Putamen (tissue), 1 donor: ENCODE measurements at places on chromosomes 2 and 18.
A peak's percentile ranks its signal among the peaks of the same experiment; 100 is the strongest.

DNA sequence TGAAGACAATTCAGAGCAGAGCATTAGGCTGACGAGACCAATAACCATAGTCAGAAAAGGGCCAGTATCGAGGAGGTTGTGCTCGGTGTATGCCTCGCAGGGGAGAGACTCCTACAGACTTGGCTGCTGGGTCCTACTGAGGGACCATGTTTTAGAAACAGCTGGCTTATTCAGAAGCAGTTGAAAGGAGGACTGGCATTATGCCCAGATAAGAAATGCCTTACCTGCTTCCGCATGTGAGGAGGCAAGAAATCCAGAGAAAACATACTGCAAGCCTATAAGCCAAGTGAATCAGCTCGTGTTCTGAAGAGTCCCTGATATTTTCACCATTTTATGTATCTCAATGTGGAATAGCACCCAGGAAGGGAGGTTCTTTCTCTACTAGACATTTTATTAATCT lies 434.7 kb downstream of the GRB14 start:
- DNase-seq, result no peak

GRCh38 chr2:239378918-239379640 lies 21.7 kb downstream of the HDAC4 start:
- DNase-seq, result no peak

GRCh38 chr18:25223899-25224886 lies 127.8 kb downstream of the ZNF521 start:
- DNase-seq, result no peak

DNA sequence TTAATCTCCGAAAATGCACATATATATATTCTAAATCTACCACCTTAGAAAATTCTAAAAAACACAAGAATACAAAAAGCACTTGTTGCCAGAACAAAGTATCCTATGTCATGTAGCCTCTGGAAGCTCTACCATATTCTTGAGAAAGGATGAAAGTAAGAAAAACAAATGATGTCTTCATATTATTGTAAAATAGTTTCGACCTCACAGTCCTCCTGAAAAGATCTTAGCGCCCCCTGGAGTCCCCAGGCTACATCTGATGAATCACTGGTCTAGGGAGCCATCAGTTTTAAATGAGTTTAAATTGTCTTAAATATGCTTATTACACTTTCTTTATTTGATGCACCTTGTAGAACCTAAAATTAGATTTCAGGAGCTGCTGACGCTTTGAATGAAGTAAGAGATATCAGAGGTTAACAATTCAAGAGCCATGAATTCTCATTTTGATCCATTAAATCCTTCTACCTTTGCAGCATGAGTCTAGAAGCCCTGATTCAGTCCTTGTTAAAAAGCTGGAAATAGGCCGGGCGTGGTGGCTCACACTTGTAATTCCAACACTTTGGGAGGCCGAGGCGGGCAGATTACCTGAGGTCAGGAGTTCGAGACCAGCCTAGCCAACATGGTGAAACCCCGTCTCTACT lies 138.8 kb downstream of the MCFD2 start:
- peak; percentile 13 for DNase-seq

DNA sequence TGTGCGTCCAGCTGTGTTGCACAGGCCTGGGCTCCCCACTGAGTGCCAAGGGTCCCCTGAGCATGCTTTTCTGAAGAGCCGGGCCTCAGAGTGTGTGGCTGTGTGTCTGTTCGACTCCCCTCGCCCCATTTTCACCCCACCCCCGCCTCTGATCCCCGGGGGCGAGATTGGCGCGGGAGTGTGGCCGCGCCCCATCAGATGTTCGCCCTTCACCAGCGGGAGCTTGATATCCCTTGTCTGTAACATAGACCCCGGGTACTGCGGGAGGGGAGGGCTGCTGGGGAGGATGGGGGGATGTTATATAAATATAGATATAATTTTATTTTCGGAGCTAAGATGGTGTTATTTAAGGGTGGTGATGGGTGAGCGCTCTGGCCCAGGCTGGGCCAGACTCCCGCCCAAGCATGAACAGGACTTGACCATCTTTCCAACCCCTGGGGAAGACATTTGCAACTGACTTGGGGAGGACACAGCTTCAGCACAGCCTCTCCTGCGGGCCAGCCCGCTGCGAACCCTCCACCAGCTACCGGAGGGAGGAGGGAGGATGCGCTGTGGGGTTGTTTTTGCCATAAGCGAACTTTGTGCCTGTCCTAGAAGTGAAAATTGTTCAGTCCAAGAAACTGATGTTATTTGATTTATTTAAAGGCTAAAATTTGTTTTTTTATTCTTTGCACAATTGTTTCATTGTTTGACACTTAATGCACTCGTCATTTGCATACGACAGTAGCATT lies 1.5 kb downstream of the RHOB start:
- no peak for DNase-seq

DNA sequence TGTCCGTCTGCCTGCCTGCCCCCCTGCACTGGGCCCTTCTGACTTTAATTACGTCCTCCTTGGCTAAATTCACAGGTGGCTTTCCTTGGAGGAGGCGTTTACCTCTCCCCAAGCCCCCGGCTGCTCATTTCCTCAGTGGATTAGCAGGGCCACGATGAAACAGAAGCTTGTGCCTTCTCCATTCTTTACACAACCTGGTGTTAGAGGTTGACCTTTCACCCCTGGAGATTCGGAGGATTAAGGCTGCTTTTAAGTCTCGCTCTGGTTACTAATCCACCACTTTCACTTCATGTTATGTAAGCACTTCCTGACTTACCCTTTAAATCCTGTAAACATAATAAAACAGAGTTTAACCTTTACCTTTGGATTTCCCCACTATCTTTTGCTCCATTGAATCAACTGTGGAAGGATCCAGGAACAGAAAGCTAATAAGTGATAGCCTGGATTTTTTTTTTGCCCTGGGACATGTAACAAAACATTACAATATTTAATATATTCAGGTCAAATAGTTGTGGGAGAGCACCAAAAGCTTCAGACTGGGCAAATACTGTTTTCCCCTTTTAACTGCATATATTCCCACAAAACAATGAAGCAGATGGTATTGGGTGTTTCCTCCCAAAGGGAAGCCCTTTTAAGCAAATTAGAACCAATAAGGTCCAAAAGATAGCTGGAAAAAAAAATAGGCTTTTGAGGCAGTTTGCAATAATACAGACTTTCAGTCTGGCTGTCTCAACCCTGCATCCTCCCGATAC lies 370.2 kb downstream of the EN1 start:
- DNase-seq, result no peak

DNA sequence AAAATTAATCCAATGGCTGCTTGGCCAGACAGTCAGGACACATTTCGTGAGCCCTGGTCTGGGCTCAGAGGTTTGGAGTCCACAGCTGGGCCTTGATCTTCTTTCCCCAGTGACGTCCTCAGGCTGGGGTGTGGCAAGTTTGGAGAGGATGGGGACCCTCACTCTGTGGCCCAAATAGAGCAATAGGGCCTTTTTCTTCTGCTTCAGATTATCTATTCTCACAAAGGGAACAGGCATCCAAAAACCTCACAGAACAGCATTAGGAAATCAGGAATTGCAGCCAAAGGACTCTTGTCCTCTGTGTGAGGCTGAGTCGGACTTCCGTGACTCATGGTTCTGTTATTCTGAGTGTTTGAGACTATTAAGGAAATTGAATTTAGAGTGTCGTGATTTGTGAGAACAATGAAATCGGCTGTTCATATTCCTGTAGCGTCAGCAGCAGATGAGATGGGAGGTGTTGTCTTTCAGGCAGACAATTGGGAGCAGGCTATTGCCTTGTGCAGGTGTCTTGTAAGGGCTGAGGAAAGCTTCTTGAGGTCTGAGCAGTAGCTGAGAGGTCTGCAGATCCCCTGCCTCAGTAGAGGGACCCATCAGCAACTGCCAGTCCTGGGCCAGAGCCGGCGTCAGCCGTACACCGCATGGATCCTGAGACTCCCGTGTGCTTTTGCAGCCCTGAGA lies 113.8 kb downstream of the SH3RF3 start:
- DNase-seq, result no peak

DNA sequence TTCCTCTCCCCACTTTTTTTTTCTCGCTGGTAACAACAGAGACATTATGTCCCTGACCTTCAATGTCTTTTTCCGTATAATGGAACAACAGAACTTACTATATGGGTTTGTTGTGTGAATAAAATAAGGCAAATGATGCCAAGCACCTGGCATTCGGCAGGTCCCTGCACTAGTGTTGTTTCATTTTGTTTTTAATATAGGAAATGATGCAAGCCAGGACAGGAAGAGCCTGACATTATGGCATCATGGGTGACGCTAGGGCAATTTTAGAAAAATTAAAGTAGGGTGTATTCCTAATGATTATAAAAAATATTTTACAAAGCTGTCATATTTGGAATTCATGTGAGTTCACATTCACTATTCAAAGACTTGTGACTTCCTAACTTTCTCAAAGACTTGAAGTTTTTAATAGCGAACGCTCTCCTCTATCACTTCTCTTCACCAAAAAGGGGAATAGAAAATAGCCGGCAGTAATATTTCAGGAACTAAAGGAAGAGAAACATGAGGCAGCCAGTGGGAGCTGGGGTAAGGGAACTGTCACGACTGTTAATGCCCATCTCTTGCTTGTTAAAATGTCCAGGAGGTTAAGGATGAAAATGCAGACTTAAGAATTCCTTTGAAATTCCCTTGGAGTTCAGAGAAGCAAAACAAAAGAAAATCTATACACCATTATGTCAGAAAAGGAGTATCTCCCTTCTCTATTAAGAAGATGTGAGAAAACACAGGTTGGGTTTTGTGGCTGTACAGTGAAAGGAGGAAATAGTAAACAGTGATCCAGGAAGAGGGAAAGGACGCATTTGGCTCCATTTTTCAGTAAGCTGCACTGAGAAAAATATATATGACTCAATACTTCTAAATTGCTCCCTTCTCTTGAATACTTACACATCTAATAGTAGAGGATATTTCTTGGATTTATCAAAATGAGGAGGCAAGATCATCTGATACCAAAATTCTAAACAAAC lies 60.2 kb downstream of the DPP4 start:
- peak; percentile 26 for DNase-seq

DNA sequence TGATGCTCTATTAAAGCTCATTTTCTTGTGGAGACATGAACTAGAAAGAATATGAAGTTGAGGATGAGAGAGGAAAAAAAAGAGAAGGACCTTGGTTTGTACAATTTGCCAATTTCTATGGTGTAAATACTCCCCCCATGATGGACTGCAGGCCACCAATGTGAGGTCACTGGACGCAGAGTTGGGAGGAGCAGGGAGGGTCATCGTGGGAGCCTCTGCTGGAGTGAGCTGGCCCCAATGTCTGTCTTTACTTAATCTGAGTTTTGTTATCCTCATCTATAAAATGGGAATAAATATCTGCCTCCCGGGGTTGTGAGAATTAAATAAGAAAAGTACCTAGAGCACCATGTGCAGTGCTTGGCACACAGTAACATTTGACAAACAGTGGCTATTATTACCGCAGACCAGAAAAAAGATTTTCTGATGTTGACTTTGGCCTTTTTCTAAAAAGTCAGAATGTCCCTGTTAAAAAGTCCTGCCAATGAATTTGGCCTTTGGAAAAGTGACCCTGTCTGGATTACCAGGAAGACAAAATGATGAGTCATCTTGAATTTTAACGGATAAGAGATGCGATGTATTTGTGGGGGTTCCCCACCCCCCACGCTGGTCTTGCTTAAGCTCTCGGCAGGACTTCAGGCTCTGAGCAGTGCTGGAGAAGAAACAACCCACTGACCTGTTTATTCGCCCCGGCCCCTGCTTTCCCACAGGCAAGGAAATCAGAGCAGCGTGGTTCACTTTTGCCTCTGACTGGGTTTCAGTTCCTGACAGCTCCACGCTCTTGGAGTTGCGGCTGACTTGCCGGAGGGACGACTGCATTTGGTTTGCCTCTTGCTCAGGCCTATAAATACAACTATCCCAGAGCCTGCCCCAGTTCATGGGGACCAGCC lies 50.3 kb upstream of the FOSL2 start:
- no peak for DNase-seq

DNA sequence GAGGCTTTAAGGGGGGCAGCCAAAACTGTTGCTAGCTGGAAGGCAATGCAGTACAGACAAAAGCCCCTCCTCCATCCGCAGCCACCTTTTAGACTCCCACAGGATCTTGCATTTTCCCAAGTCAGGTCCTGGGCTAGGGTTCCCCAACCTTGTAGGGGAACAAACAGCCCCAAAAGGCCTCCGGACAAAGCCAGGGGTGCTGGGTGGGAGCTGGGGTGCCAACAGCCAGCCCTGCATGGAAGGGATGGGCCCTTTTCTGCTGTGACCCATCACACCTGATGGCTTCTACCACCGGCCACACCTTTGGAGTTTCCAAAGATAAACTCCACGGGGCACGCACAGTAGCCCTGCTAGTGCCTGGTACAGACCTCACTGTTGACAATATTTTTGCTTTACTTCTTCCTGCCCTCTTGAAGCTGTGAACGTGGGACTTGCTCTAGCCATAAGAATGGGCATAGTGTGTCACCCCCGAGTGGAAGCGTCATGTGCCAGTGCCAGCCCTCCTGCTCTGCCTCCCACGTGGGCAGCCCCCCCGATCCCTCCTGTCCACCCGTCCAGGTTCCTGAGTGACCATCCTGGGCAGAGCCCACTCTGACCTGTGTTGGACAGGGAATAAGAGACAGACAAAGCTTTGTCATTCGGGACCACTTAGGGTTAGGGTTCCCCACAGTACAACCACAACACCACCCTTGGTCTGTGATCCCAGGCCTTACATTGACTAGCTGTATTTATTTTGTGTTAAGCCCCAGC lies 18.8 kb downstream of the TUBB6 start:
- no peak for DNase-seq

DNA sequence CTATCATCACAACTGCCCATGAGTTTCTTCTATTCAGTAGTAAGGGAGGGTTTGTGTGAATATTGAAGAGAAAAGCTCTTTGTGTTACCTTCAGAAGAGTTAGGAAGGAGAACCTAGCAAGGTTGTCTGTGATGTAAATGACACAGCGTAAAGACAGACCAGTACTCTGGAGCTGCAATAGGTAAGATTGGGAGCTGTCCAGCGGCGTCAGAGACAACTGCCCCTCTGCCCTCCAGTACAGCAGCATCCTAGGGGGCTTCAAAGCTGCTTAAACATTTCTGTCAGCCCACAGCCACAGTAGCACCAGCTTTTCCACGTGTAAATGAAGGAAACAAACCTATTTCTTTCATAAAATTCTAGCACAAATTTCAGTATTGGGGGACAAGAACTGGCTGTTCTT lies 34.5 kb downstream of the NYAP2 start:
- no peak for DNase-seq

DNA sequence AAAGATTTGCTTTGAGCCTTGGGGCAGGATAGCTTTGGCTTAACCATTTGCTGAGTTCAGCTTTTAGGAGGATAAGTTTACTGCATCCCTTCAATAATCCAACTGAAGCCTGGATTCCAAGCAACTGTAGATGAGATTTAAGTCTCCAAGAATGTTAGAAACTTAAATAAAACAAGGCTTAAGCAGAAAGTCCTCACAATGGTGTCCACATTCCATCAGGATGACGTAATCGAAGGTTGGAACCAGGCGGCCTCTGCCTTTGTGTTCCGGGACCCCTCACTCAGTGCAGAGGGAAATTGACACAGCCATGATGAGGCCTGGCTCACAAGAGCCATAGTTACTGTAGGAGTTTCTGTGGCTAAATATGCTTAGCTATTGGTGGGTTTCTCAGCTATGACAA lies 260.4 kb downstream of the LPIN1 start:
- DNase-seq, result no peak

DNA sequence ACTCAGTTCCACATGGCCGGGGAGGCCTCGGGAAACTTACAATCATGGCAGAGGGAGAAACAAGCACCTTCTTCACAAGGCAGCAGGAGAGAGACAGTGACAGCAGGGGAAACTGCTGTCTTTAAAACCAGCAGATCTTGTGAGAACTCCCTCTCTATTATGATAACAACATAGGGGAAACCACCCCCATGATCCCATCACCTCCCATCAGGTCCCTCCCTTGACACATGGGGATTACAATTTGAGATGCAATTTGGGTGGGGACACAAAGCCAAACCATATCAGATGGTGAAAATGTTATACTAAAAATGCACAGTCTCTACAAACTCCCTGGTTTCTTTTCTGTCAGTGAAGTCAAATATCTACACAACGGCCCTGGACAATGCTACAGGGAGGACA lies 9.2 kb downstream of the TMEM18 start:
- no peak for DNase-seq
